ENCODE measurements at places on chromosomes 16 and 17. TPM values are rescaled to one million over a fixed set of nuclear protein-coding genes. Genes with fewer than 3 reads are reported as not detected.

DLG4 gene
- total RNA-seq, result 9.7 TPM

DNA sequence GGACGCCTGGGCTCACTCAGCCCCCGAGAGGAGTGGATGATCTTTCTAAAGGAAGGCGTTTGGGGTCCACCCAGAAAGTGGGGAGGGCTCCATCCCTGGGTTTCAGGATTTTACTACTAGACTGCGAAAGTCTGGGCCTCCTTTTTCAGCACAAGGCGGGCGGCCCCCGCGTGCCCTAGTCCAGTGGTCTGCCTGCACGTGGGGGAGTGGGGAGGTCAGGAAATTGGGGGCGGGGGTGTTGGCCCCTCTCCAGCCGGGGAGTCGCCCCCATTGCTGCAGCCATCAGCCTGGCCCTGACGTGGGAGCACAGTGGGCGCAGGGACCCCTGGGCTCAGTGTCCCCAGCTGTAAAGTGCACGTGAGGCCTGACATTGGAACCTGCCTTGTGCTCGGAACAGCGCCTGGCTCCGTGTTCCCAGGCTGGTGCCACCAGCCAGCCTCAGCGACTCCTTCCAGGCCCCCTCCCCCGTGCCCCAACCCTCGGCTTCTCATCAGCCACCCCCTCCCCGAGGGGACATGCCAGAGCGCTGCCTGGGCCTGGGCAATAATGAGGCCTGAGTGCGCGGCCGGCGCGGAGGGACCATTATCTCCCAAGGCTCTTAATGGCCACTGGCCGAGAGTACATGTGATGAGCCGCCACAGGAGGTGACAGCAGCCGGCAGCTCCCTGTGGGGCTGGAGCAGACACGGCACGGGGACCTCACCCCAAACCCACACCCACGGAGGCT is 2.4 kb upstream of the C1QTNF8 start:
- no peak overlapping the region for H3K27ac ChIP-seq
- no peak overlapping the region for H3K4me3 ChIP-seq
- no peaks in the 10 kb centered on the region for H3K27me3 ChIP-seq
- no peaks in the 10 kb centered on the region for H3K4me1 ChIP-seq
- no peaks in the 10 kb centered on the region for H3K36me3 ChIP-seq

MC1R gene
- total RNA-seq, result 2.5 TPM

GRCh38 chr17:41914358-41914766 is 4.4 kb downstream of the ACLY start:
- peaks cover 27% of the 10 kb centered on the region for H3K36me3 ChIP-seq
- no peak overlapping the region for H3K4me3 ChIP-seq
- peaks cover 29% of the 10 kb centered on the region for H3K4me1 ChIP-seq
- H3K27ac ChIP-seq, result no peak overlapping the region
- DNase-seq, result no peak
- H3K27me3 ChIP-seq, result no peaks in the 10 kb centered on the region

MYH2 gene
- total RNA-seq, result not detected

Measured in activated CD8-positive, alpha-beta T cell treated with anti-CD3 and anti-CD28 coated beads for 36 hours (primary cell).